ENCODE measurements at places on chromosomes 11 and 22. TPM values are rescaled to one million over a fixed set of nuclear protein-coding genes. Genes with fewer than 3 reads are reported as not detected.
A peak's percentile ranks its signal among the peaks of the same experiment; 100 is the strongest.

FRMD8 gene
- total RNA-seq: 106 TPM

GRCh38 chr11:95028357-95028756 lies 3.3 kb downstream of the KDM4E start:
- no peaks in the 10 kb centered on the region for H3K4me1 ChIP-seq
- no peak for DNase-seq
- H3K27me3 ChIP-seq: peaks cover 7% of the 10 kb centered on the region
- H3K4me3 ChIP-seq: no peak overlapping the region
- H3K36me3 ChIP-seq: no peaks in the 10 kb centered on the region

DNA sequence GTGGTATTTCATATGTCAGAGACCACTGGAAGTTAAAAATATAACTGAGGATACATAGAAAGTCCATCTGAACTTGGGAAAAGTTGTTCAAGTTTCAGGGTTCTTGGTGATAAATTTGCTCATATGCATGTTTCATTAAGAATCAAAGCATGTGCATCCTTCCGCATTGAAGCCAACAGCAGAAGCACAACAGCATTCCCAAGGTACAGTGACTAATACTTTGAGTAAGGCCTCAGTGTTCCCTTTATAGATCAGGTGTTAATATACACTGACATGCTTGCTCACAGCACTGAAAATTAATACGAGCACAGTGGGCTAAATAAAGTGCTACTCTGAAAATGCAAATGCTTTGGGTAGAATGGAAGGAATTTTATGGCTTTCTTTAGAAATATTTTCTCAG lies 691.1 kb downstream of the METTL15 start:
- no peaks in the 10 kb centered on the region for H3K36me3 ChIP-seq
- DNase-seq: peak; percentile 5
- H3K27me3 ChIP-seq: no peaks in the 10 kb centered on the region
- no peak overlapping the region for H3K27ac ChIP-seq
- H3K4me1 ChIP-seq: no peaks in the 10 kb centered on the region
- H3K4me3 ChIP-seq: no peak overlapping the region

DNA sequence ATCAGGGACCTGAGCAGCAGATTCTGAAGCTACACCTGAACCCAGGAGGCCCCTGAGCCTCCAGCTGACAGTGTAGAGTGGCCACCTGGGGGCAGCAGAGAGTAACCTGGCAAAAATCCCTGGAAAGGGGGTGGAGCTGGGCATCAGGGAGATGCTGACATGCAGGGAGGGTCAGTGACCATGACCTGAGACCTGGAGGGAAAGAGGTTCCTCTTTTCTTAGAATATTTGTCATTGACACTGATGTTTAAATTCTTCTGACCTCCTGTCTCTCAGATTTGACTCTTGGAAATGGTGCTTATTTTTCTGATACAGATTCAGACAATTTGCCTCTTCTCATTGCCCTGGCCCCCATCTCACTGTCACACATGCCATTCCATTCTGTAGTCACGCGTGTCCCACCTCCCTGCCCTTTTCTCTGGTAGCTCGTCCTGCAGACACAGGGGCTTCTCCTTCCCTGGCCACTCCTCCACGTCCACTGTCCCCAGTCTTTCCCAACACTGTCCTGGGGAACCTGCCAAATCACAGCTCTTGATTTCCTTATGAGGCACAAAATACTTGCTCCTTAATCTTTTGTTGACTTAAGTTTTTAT lies 117.2 kb upstream of the IGLL5 start:
- H3K36me3 ChIP-seq: no peaks in the 10 kb centered on the region
- DNase-seq: peak; percentile 28
- peaks cover 17% of the 10 kb centered on the region for H3K27me3 ChIP-seq

DBX1 gene
- total RNA-seq: not detected

DNA sequence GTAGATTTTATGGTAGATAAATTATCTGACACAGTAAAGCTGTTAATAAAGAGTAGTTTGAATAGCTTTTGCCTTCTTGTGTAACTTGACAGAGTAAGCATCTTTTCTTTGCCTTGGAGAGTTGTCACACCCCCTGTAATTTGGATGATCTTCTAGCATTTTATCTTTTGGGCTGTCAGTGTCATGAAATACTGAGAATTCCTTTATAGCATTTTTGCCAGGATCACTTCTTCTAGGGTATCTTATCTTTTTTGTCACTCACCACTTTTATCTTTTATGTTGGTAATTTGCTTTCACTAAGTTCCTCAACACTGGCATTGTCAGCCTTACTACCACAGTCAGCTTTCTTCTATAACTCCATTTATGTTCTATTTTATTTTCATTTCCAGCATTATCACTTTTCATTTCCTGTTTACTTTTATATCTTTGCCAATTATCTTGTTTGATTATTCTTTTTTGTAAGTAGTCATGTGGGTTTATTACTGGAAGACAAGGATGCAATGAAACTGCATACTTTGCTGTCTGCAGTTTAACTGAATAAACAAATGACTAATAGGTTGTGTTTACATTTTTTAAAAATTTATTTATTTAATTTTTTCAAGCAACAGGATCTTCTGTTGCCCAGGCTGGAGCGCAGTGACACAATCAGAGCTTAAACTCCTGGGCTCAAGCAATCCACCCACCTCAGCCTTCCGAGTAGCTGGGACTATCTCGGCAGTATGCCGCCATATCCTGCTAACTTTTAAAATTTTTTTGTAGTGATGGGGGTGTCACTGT lies 28.1 kb upstream of the ACAT1 start:
- no peak overlapping the region for H3K4me3 ChIP-seq
- no peak for DNase-seq
- no peak overlapping the region for H3K27ac ChIP-seq
- H3K4me1 ChIP-seq: no peaks in the 10 kb centered on the region
- peaks cover 34% of the 10 kb centered on the region for H3K36me3 ChIP-seq

DNA sequence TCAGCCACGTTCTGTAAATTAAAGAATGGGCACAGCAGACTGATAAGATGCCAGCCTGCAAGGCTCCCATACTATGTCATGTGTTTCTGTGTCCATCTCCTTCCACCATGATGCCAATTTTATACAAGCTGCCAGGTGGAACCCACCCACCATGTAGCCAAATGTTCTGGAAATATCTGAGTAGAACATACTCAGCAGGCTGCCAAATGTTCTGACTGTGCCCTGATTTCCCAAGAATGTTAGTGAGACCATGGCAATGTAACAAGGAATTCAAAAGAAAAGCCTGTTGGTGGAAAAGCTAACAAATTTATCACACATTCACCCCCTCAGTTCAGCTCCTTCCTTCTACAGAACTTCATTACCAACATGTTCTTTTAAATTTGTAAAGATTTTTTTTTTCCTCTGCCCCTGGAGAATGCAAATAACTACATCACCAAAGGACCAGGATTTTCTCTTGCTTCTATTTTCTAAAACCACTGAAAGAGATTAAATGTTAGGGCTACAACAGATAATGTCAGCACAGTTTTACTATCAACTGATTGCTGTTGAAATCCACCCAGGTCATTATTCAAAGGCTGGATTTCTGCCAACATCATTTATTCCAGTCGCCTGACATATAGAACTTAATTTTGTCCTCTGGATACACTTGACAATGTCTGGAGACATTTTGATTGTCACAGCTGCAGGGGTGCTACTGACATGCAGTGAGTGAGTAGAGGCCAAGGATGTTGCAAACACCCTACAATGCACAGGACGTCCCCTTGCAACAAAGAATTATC lies 3.1 kb downstream of the DMC1 start:
- H3K27me3 ChIP-seq: no peaks in the 10 kb centered on the region
- peak; percentile 43 for DNase-seq
- peaks cover 8% of the 10 kb centered on the region for H3K4me1 ChIP-seq
- H3K27ac ChIP-seq: no peak overlapping the region
- no peaks in the 10 kb centered on the region for H3K36me3 ChIP-seq

- H3K27ac ChIP-seq: no peak overlapping the region
- no peaks in the 10 kb centered on the region for H3K4me1 ChIP-seq
- DNase-seq: no peak
- no peaks in the 10 kb centered on the region for H3K27me3 ChIP-seq
- H3K36me3 ChIP-seq: no peaks in the 10 kb centered on the region
Observed at GRCh38 chr22:25650833-25651232, 86.4 kb downstream of the GRK3 start.

DNA sequence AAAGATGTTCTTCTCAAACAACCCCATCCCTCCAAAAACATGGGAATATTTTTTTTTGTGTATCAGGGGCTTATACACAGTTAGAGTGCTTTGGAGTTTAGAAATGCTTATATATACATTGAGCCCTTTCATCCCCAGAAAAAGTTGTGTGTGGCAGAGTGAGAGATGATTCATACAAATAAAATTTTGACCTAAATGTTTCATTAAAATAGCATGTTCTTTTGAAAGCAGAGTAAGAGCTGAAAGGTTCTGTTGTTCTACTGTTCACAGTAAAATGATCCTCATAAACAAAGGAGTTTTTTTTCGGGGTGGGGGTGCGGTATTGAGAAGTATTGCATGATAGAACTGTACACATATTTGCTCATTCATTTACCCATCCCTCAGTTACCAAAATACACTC lies 512.4 kb downstream of the DLG2 start:
- H3K4me1 ChIP-seq: no peaks in the 10 kb centered on the region
- no peak overlapping the region for H3K27ac ChIP-seq
- peak; percentile 2 for DNase-seq
- no peaks in the 10 kb centered on the region for H3K27me3 ChIP-seq
- H3K36me3 ChIP-seq: no peaks in the 10 kb centered on the region
- no peak overlapping the region for H3K4me3 ChIP-seq

Measured in GM23248 (cell line).